Mesenteric fat pad (tissue), 1 donor: ENCODE measurements at places on chromosomes 1 and 21. TPM values are rescaled to one million over a fixed set of nuclear protein-coding genes. Genes with fewer than 3 reads are reported as not detected.

GRCh38 chr1:216750031-216750627 is 26.9 kb upstream of the ESRRG start:
- no peak for DNase-seq

- DNase-seq: no peak
Observed at GRCh38 chr1:210505601-210506496, 177.1 kb downstream of the HHAT start.

CALML6 gene
- 0.26 TPM for total RNA-seq

DNA sequence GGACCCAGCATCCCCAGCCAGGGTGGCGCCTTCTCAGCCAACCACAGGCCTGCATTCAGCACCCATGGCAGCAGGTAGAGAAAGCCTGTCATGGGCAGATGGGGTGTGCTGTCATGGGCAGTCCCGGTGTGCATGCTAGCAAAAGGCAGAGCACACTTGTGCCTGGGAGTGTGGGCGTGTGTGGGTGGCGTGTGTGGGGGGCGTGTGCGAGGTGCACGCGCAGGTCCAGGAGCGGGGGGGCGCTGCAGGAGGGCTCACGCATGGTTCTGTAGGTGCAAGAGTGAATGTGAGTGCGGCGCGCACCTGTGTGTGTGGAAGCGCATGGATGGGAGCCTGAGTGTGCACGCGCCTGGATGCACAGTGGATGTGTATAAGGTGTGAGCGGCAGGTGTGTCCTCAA is 137.2 kb downstream of the CASZ1 start:
- DNase-seq: no peak

GRCh38 chr1:228798035-228798434 is 62.8 kb downstream of the RHOU start:
- DNase-seq: no peak

KCNE2 gene
- total RNA-seq: not detected

- no peak for DNase-seq
Observed at GRCh38 chr1:228168563-228169270, 3.1 kb downstream of the IBA57 start.

DNA sequence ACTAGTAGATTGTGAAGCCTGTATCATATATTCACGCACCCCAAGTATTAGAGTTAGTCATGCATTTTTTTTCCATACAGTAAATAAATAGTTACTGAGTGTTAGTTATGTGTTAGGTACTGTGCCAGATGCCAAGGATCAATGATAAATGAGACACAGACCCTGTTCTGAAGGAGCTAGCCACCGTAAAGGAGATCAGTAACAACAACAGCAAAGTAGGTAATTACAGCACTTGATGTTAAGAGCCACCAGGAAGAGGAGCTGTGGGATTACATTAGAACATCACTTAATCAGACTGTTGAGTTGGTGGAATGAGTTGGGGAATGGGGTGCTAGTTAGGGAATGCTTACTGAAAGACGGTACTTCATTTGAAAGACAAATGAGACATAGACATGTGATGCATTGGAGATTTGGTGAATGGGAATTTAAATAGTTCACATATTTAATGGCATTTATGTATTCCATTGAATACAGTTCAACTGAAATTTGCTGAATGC is 21.0 kb downstream of the PRKAA2 start:
- no peak for DNase-seq

DNA sequence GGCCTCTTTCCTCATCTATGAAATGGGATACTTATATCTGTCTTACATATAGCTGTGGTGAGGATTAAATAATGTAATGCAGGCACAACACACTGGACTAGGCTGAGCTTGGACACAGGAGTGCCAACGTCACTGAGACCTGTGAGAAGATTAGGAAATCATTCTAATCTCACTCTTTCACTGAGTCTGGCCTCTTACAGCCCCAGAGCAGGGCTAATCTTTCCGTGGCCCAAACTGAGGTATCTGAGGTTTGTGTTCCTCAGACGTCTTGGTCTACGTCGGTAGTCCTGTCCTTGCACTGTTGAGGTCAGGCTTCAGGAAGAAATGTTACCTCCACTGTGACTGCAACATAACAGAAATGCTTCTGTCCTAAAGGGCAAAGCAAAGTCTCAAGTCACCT is 22.6 kb upstream of the A3GALT2 start:
- no peak for DNase-seq

DNA sequence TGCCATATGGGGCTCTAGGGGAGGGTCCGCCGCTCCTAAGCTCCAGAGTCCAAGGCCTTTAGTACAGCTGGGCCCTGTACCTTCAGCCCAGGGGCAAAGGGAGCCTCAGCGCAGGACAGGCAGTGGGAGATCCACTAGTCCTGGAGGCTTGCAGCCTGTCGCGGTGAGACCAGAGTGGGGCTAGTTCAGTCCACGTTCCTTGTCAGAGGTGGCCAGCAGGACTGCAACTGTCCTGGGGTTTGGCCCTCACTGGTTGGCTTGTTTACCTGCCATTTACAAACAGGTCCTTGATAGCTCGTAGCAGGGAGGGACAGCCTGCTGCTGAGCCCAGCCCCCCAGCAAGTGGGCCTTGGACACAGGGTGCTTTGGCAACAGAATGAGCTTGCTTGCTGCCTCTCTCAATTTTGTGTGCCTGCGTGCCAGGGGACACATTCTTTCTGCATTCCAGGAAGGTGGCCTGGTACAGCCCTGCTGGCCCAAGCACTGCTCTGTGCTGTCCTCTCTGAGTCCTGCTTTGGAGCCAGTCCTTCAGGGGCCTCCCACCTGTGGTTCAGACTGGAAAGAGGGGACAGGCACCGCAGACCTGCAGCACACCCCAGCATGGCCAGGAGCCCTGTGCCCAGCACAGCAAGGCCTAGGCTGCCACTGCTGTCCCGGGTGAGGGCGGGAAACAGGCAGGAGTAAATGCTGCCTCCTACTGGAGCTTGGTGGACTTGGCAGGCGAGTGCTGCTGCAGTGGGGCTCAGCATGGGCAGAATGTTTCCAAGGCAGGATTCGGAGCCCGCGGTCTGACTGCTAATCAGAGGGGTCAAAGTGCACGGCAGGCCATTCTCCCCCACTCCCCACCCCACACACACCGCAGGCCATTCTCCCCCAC is 15.2 kb downstream of the H6PD start:
- no peak for DNase-seq

GRCh38 chr1:172384656-172385055 is 35.8 kb upstream of the C1orf105 start:
- no peak for DNase-seq

- DNase-seq: no peak
Observed at GRCh38 chr1:14976256-14976655, 177.3 kb upstream of the TMEM51 start.

GRCh38 chr1:50416150-50416527 is 7.1 kb downstream of the DMRTA2 start:
- peak; percentile 64 for DNase-seq

GRCh38 chr1:23568608-23569383 is 9.5 kb upstream of the ID3 start:
- no peak for DNase-seq

DNA sequence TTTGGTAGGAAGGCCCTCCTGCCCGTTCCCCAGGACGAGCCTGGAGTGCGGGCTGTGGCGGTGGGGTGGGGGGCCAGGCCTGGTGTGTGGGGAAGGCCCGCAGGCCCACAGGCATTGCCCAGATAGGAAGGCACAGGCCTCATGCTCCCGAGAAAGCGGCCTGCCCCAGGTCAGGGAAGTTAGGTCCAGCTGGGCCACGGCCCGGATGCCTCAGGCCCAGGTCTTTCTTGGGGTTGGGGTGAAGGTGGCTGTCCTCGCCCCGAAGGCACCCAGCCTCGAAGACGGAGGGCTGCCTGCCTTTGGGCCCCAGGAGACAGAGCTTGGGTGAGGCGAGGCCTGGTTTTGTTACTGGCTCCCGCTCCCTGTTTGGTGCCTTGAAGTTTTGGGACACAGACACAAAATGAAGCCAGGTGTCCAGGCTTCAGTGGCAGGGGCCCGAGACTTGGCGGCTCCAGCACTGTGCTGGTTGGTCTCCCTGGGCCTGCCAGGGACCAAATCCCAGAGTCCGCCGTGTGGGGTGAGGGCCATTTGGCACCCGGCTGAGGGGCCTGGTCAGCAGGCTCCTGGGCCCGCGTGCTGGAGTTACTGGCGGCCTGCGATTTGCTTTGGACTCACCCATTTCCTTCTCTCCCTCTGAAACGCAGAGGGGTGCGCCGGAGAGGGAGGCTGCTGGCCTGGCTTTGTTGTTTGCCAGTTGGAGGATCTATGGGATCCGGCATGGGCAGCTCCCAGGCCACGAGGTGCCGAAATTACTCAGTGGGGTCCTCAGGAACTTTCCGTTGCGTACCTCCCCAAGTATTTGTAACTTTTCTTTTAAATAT is 2.0 kb downstream of the SKI start:
- DNase-seq: no peak

DNA sequence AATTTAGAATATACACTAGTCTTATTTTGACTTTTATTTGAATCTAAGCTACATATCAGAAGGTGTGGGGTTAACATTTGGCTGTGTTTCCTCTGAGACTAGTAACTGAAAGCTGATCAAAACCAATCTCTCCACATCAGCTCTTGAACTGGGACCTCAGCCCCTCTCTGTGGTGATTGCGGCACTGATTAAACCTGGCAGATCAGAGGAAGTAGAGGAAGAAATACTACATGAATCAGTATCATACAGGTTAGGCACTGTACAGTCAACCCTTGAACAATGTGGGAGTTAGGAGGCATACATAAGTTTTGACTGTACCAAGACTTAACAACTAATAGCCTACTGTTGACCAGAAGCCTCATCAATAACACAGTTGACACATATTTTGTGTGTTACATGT is 122.5 kb upstream of the C1orf87 start:
- no peak for DNase-seq

GRCh38 chr1:3545363-3546047 is 65.8 kb downstream of the MEGF6 start:
- DNase-seq: no peak

- DNase-seq: no peak
Observed at GRCh38 chr1:121546830-121547591, 362.2 kb downstream of the SRGAP2C start.

GRCh38 chr1:73065339-73066041 is 783.2 kb upstream of the NEGR1 start:
- no peak for DNase-seq

DNA sequence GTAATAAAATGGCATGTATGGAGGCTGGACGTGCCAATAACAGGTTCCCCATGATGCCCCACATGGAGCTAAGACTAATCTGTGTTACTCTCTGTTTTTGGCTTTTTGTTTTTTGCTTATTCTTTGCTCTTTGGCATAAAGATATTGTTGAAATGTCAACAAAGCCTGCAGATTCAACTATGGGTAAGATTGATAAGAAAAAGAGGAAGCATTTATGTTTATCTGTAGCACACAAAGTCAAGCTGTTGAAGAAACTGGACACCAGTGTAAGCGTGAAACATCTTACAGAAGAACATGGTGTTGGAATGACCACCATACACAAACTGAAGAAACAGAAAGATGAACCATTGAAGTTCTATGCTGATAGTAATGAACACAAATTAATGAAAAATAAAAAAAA is 402.7 kb downstream of the LTN1 start:
- DNase-seq: no peak

DNA sequence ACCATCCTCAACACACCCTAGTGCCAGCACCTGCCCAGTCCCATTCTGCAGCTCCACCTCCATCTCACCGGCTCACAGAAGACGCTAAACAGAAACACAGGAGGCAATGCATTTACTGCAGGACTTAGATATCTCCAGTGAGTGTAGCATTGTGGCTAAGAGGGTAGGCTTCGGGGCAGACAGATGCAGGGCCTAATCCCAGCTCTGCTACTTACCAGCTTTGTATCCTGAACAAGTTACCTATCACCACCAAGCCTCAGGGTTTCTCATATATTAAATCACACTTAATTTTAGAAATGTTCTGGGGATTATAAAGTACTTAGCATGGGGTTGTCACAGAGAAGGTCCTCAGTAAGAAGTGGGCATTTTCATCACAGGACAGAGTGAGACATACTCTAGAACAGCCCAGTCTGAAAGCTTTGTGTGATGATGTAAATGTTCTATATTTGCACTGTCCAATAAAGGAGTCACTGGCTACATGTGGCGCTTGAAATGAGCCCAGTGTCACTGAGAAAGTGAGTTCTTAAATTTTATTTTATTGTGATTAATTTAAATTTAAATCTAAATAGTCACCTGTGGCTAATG is 149.3 kb upstream of the C8B start:
- DNase-seq: no peak

S100A12 gene
- total RNA-seq: 77.2 TPM

AKNAD1 gene
- not detected for total RNA-seq

OR6N1 gene
- not detected for total RNA-seq

PDE9A gene
- 7.9 TPM for total RNA-seq

ADAMTS4 gene
- total RNA-seq: 438 TPM

- no peak for DNase-seq
Observed at GRCh38 chr1:147541672-147542568, 619 bp downstream of the BCL9 start.

GRCh38 chr1:70044832-70045231 is 160.5 kb downstream of the LRRC40 start:
- no peak for DNase-seq

GRCh38 chr1:213821175-213821942 is 166.4 kb upstream of the PROX1 start:
- DNase-seq: no peak

KISS1 gene
- not detected for total RNA-seq

SYT14 gene
- total RNA-seq: not detected

ZNF695 gene
- total RNA-seq: not detected

DNA sequence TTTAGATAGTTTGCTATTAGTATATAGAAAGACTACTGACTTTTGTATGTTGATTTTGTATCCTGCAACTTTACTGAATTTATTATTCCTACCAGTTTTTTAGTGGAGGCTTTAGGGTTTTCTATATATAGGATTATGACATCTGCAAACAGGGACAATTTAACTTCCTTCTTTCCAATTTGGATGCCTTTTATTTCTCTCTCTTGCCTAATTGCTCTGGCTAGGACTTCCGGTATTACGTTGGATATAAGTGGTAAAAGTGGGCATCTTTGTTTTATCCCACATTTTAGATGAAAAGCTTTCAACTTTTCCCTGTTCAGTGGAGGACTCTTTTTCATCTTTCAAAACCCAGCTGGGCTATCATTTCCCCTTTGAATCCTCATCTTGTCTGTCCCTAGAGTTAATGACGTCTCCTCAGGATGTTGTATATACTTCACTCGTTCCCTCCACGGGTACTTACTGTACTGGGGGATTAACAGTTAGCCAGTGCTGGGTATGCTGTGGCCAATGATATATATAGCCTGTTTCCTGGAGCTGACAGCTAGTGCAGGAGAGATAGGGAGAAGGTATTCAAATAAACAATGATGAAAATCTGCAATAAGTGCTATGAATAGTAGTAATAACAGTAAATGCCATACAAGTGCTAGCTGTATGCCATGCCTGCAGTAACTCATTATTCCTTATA is 9.8 kb downstream of the ACOT11 start:
- DNase-seq: no peak

FOXD3 gene
- total RNA-seq: not detected

- no peak for DNase-seq
Observed at GRCh38 chr1:171716616-171717015, 25.2 kb downstream of the VAMP4 start.

CACNA1S gene
- not detected for total RNA-seq

- DNase-seq: no peak
Observed at GRCh38 chr1:226874579-226875425, 4.4 kb downstream of the PSEN2 start.

- DNase-seq: no peak
Observed at GRCh38 chr1:160064746-160065145, 5.2 kb downstream of the KCNJ10 start.

GRCh38 chr1:41611932-41612450 is 127.5 kb upstream of the EDN2 start:
- DNase-seq: peak; percentile 80

- peak; percentile 88 for DNase-seq
Observed at GRCh38 chr1:32981003-32981901, 16.6 kb upstream of the RNF19B start.

SPRR2F gene
- not detected for total RNA-seq

- no peak for DNase-seq
Observed at GRCh38 chr1:26706315-26706714, 10.5 kb downstream of the ARID1A start.

NEGR1 gene
- 34.7 TPM for total RNA-seq
